NCI-H2081 treated with DMSO at 0.1 percent for 48 hours (cell line): ENCODE measurements at places on chromosomes 3 and 15.

DNA sequence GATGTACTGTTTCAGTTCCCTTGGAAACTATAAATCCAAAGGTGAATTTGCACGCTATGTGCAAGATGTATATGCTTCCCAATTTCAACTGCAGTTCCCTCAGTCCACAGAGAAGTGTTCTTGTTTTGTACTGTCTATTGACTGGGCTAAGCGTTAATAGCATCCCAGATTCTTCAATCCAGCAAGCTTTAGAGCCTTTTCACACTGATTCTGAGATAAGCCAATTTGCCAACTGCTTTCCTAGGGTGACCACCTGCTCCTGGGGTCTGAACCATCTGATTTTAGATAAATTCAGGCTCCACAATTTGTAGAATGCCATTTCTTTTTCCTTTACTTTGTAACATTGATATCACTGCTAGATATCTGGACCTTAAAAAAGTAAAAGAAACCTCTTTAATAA lies 340.1 kb downstream of the PTPRG start:
- no peak for DNase-seq

- DNase-seq, result no peak
Measured at GRCh38 chr15:95087253-95087609, 855.9 kb downstream of the MCTP2 start.

GRCh38 chr15:95025924-95026728 lies 794.8 kb downstream of the MCTP2 start:
- DNase-seq, result no peak

- no peak for DNase-seq
Measured at GRCh38 chr15:87369269-87369668, 887.3 kb downstream of the NTRK3 start.

DNA sequence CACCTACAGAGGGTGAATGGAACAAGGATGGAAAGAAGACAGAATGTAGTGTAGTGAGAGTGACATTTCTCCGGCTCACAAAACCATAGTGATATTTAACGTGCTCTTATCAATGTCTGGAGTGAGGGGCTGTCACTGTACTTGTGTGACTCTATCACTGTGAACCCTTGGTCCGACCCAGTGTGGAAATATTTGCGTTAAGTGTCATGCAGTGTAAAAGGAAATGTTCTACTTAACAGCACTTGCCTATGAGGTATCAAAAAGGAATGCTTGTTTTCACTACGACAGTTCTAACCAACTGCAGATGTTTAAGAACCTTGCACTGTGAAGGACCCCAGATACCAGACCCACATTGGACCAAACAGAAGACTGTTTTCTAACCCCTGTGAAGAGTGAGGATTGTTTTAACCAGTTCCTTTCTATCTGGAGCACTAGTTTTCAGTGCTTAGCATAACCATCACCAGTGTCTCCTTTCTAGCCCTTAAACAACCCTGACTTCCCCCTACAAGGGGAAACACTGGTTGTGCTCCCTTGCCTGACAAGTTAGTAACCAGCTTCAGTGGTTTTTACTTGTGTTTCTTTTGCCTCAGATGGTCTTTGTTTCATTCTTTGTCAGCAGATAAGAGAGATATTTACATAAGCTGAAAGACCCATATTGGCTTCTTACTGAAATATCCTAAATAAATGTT lies 144.7 kb upstream of the ABHD17C start:
- no peak for DNase-seq

DNA sequence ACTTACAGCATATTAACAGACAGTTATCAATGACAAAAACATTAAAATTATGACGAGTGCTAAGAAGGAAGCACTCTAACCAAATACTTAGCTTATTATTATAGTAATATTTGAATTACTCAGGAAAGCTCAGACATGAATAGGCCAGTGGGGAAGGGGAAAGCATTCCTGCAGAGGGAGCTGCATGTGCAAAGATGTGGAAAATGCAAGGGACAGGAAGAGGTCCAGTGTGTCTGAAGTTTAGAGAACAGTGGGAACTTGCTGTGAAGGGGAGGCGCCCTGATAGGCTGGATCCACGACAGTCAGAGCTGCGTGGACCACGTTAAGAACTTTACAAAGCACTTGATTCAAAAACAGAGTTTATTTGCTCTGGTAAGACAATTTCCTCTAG lies 1.2 kb upstream of the SPICE1 start:
- no peak for DNase-seq

GRCh38 chr15:78457101-78457500 lies 19.1 kb downstream of the IREB2 start:
- no peak for DNase-seq

DNA sequence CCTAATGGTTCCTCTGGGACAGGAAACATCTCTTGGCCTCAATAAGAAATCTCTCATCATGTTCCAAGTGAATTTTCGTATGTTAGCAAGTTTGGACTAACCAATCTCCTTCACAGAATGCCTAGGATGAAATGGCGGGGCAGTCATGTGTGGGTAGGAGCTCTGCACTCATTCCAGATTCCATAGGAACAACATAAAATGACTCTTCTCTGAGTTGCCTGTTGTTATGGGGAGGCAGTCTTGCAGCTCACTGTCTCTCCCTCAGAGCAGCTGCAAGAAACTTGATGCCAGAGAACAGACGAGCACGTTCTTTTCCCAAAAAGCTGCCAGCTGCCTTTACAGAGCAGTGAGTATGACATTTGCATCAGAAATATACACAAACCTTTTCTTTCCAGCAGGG lies 34.1 kb downstream of the SPATA12 start:
- DNase-seq, result no peak

- DNase-seq, result no peak
Measured at GRCh38 chr3:136751316-136752171, 634 bp downstream of the STAG1 start.

GRCh38 chr15:76298986-76299385 lies 12.3 kb downstream of the ETFA start:
- DNase-seq, result no peak

- peak; percentile 3 for DNase-seq
Measured at GRCh38 chr3:58217209-58217811, 6.5 kb upstream of the DNASE1L3 start.

- no peak for DNase-seq
Measured at GRCh38 chr3:158458464-158458863, 112.5 kb upstream of the MLF1 start.

DNA sequence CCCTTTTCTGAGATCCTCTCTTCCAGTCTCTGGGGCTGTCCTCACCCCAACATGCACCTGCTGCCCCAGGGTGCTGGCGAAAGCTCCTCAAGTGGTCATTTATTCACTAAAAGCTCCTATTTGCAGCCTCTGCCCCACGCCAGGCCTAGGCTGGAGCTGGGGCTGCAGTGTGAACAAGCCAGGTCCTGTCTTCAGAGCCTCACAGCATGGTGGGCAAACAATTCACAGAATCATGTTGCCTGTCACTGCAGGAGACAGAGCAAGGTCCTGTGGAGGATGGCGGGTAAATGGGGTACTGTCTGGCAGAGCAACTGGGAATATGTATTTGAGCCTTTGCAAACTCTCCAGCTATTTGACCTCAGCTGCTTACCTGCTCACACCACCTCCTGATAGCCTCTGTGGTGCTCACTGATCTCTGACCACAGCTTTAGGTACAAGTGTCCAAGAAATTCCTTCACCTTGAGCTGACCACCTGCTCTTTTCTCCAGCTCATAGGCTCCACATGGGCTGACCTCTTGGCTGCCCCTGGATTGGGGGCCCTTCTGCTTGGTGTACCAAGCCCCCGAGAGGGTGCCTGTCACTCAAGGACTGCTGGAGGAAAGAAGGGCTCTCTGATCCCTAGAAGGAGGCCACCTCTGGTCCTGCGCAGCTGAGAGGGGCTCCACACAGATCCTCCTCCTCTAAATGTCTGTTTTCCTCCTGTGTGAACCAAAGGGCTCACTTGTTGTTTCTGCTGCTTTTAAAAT lies 35.6 kb downstream of the AMOTL2 start:
- DNase-seq, result no peak

DNA sequence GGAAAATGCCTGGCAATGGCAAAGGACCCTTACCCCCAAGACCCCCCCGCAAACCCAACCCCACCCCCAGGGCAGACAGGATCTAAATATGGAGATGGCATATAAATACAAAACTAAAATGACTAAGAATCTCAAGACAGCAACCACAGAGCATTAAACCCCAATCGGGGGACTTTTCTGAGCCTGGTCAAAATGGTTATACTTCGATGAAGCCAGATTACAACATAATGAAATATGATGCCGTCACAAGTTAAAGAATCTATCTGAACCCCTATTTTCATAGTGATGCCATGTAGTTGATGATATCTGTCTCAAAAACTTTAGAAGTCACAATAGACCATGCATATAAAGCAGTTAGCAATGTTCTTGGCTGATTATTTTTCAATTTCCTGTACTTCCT lies 223.6 kb downstream of the CGGBP1 start:
- DNase-seq, result no peak

DNA sequence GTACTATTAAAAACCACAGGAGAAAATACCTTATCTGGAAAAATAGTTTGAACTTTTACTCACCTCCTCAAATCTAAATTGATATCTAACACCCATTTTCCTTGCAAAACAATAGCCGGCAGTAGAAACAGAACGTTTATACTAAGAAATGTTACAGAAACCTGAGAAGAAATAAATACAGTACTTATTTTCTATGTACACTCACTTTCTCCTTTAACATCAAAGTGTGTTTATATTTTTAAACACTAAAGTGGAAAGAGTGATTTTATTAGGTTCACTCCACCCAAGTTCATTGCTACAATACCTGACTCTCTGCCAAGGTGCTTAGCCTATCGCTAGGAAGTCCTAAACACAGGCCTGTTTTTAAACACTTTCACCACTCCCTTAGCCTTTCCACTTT lies 87.8 kb upstream of the TJP1 start:
- DNase-seq, result no peak

GRCh38 chr3:139572847-139573672 lies 33.5 kb upstream of the RBP1 start:
- no peak for DNase-seq

GRCh38 chr3:170942011-170942410 lies 33.6 kb upstream of the EIF5A2 start:
- DNase-seq, result no peak

DNA sequence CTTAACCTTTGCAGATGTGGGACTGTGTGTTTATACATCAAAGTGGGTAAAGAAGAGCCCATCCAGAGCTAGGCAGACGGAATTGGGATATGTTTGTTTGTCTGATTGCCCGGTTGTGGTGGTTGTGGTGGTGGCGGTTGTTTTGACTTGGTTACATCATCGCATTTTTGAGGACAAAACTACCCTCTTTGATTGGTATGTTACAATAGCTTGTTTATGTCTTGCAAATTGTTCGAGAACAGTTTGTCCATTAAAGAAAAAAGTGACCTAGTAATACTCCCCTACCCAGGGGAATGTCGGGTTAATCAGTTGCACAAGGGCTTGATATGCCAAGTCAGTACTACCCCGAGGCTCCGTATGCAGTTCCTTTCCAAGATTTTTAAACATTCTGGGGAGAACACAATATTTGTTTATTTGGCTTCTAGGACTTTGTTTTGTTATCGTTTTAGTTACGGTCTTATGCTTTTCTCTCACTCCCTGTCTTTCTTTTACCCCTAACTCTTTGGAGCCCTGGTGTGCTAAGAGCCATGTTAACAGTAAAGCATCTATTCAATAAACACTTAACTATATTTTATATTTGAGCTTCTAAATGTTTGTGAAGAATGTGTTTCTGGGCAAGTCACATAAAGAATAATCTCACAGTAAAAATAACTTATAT lies 315.4 kb downstream of the LPP start:
- no peak for DNase-seq
